Activated CD4-positive, alpha-beta T cell treated with anti-CD3 and anti-CD28 coated beads, Interleukin-2, amount 10 ng/mL, durations not matched to agents 7 days and 5 days (primary cell): ENCODE measurements at places on chromosomes 2 and 18. TPM values are rescaled to one million over a fixed set of nuclear protein-coding genes. Genes with fewer than 3 reads are reported as not detected.

CROCC2 gene
- total RNA-seq, result not detected

SAG gene
- total RNA-seq, result not detected

SCYGR4 gene
- total RNA-seq, result not detected

C2orf92 gene
- total RNA-seq, result 7.2 TPM

RAD51AP2 gene
- not detected for total RNA-seq

DNA sequence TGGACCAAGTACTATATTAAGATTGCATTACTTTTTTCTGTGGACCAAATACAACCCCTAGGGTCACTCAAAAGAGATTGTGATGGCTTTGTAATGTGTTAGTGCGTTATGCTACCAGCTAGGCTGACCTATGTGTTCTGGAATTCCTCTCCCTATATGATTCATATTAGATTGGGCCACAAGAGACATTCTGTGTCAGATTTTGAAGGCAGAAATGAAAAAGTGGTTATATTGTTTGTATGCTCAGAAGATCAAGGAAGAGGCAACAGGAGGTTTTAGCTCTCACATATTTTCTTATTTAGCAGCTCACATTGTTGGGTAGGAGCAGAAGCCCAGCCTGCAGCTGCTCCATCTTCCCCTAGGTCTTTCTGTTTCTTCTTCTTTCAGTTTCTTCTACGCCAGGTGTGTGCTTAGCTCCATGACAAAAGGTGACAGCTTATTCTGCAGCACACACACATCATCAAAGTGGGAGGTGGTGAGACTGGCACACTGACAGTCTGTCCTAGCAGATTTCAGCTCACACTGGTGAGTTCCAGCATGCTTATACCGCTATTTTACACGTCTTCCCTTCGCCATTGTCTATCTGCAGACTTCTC is 156.8 kb upstream of the UBE2E3 start:
- H3K4me1 ChIP-seq, result no peaks in the 10 kb centered on the region
- no peak overlapping the region for H3K27ac ChIP-seq

GRCh38 chr2:145284551-145284950 is 764.6 kb upstream of the ZEB2 start:
- DNase-seq, result no peak
- no peaks in the 10 kb centered on the region for H3K36me3 ChIP-seq
- H3K4me1 ChIP-seq, result no peaks in the 10 kb centered on the region
- no peak overlapping the region for H3K4me3 ChIP-seq
- H3K27me3 ChIP-seq, result peaks cover 28% of the 10 kb centered on the region
- H3K27ac ChIP-seq, result no peak overlapping the region

GRCh38 chr18:58218117-58218516 is 174.1 kb downstream of the NEDD4L start:
- H3K27ac ChIP-seq, result no peak overlapping the region
- no peak for DNase-seq
- no peaks in the 10 kb centered on the region for H3K36me3 ChIP-seq
- peaks cover 13% of the 10 kb centered on the region for H3K4me1 ChIP-seq
- H3K27me3 ChIP-seq, result peaks cover 14% of the 10 kb centered on the region

- H3K4me3 ChIP-seq, result no peak overlapping the region
- no peak for DNase-seq
- no peaks in the 10 kb centered on the region for H3K36me3 ChIP-seq
- H3K27me3 ChIP-seq, result peaks cover 45% of the 10 kb centered on the region
- H3K27ac ChIP-seq, result no peak overlapping the region
Measured at GRCh38 chr2:196598412-196598811, 41.1 kb upstream of the CCDC150 start.

GRCh38 chr2:45833968-45834344 is 182.5 kb downstream of the PRKCE start:
- H3K36me3 ChIP-seq, result peaks cover 17% of the 10 kb centered on the region
- H3K4me1 ChIP-seq, result peaks cover 14% of the 10 kb centered on the region
- no peak overlapping the region for H3K27ac ChIP-seq

GRCh38 chr18:57210107-57210715 is 63.3 kb downstream of the BOD1L2 start:
- H3K27ac ChIP-seq, result no peak overlapping the region
- H3K4me3 ChIP-seq, result peak overlapping the region; percentile 59
- H3K27me3 ChIP-seq, result peaks cover 28% of the 10 kb centered on the region
- DNase-seq, result no peak
- H3K36me3 ChIP-seq, result no peaks in the 10 kb centered on the region
- peaks cover 10% of the 10 kb centered on the region for H3K4me1 ChIP-seq

DNA sequence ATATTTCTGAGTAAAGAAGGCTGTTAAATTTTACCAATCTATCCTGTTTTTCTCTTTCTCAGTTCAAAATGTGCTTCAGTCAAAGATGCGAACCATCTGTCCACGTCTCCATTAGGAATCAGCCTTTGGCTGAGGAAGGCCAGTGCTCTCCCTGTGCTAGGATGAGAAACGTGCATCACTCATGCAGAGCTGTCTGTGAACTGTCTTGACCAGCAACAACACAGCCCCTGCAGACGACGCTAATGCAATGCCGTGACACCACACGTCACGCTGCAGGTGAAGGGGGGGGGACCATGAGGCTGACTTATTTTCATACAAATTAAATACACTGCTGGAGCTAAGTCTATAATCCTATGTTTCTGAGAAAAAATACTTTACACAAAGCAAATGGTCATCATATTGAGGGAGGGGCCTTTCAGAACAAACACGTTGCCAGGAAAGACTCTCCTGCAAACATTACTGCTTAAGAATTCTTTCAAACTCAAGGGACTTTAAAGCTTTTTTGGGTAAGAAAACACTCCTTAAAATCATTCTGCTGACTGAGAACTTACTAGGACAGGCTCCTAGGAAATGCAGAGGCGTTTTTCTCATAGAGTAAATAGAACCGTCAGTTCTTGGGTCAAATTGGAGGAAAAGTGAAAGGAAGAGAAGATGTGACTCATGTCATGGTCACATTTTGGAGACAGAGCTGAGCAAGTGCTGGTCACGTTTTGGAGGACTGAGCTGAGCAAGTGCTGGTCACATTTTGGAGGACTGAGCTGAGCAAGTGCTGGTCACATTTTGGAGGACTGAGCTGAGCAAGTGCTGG is 97.0 kb downstream of the MBP start:
- H3K27ac ChIP-seq, result peak overlapping the region; percentile 60
- H3K36me3 ChIP-seq, result peaks cover 66% of the 10 kb centered on the region
- no peaks in the 10 kb centered on the region for H3K27me3 ChIP-seq
- peaks cover 46% of the 10 kb centered on the region for H3K4me1 ChIP-seq
- no peak overlapping the region for H3K4me3 ChIP-seq

GRCh38 chr18:22311301-22311700 is 106.4 kb downstream of the CTAGE1 start:
- H3K36me3 ChIP-seq, result no peaks in the 10 kb centered on the region
- H3K4me3 ChIP-seq, result no peak overlapping the region
- H3K27me3 ChIP-seq, result no peaks in the 10 kb centered on the region
- no peak overlapping the region for H3K27ac ChIP-seq
- DNase-seq, result no peak
- no peaks in the 10 kb centered on the region for H3K4me1 ChIP-seq

- no peak overlapping the region for H3K27ac ChIP-seq
- no peaks in the 10 kb centered on the region for H3K27me3 ChIP-seq
- H3K36me3 ChIP-seq, result peaks cover 32% of the 10 kb centered on the region
- H3K4me3 ChIP-seq, result no peak overlapping the region
- no peak for DNase-seq
- H3K4me1 ChIP-seq, result peaks cover 15% of the 10 kb centered on the region
Measured at GRCh38 chr2:61165946-61166345, 4.0 kb downstream of the C2orf74 start.

GRCh38 chr2:217636578-217636977 is 366.2 kb downstream of the TNS1 start:
- H3K27me3 ChIP-seq, result peaks cover 2% of the 10 kb centered on the region
- no peak overlapping the region for H3K27ac ChIP-seq
- no peak overlapping the region for H3K4me3 ChIP-seq
- no peaks in the 10 kb centered on the region for H3K4me1 ChIP-seq
- no peak for DNase-seq

DNA sequence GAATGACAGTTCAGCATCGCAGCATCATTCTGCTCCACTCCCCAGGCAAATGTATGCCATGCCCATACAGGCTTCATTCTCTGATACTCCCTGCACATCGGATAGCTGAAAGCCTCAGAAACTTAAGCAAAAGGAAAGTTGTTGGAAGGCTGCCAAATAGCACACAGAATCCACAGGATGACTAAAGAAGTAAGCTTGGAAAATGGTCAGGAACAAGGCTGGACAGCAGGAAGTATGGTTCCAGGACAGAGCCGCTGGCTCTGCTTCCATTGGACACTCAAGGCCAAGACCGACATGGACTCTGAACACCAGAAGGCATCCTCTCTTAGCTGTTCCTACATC is 256.5 kb downstream of the CDH20 start:
- H3K4me1 ChIP-seq, result no peaks in the 10 kb centered on the region
- H3K4me3 ChIP-seq, result no peak overlapping the region
- peaks cover 7% of the 10 kb centered on the region for H3K27me3 ChIP-seq
- H3K27ac ChIP-seq, result no peak overlapping the region

DNA sequence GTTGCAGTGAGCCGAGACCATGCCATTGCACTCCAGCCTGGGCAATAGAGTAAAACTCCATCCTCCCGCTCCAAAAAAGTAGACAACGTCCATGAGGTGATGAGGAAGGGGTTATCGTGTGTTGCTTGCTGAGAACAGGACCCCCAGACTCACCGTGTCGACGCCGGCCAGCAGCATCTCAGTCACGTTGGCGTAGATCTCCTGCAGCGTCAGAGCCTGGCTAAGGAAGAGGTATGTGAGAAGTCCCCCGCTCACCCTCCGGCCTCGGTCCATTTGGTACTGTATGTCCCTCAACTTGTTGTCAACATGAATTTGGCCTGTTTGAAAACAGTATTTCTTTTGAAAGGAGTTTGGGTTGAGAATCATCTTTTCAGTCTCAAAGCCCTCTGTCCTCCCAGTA is 20.9 kb downstream of the CYP27C1 start:
- DNase-seq, result no peak
- H3K27me3 ChIP-seq, result no peaks in the 10 kb centered on the region
- no peak overlapping the region for H3K4me3 ChIP-seq
- H3K36me3 ChIP-seq, result no peaks in the 10 kb centered on the region
- peaks cover 2% of the 10 kb centered on the region for H3K4me1 ChIP-seq

- H3K36me3 ChIP-seq, result no peaks in the 10 kb centered on the region
- no peak for DNase-seq
- no peaks in the 10 kb centered on the region for H3K27me3 ChIP-seq
Measured at GRCh38 chr2:220127876-220128275, 500.4 kb downstream of the SLC4A3 start.

- peaks cover 10% of the 10 kb centered on the region for H3K36me3 ChIP-seq
- peak; percentile 63 for DNase-seq
- no peak overlapping the region for H3K4me3 ChIP-seq
- no peaks in the 10 kb centered on the region for H3K27me3 ChIP-seq
Measured at GRCh38 chr2:147910990-147911473, 66.2 kb downstream of the ACVR2A start.

DNA sequence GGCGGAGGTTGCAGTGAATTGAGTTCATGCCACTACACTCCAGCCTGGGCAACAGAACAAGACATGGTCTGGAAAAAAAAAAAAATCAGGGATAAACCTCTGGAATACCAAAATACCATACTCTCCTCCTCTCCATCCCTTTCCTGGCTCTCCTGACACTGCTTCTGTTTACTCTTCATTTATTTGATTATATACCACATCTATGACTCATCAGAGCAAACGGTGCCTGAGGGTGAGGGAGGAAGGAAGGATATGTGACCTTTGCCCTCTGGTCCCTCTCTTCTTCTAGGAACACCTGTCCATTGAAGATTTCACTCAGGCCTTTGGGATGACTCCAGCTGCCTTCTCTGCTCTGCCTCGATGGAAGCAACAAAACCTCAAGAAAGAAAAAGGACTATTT is 30.0 kb downstream of the VIL1 start:
- H3K36me3 ChIP-seq, result peaks cover 25% of the 10 kb centered on the region
- H3K4me3 ChIP-seq, result no peak overlapping the region
- no peak overlapping the region for H3K27ac ChIP-seq
- H3K4me1 ChIP-seq, result peaks cover 4% of the 10 kb centered on the region
- H3K27me3 ChIP-seq, result no peaks in the 10 kb centered on the region
- DNase-seq, result no peak

GRCh38 chr2:2321200-2321540 is 9.9 kb downstream of the MYT1L start:
- no peak for DNase-seq
- no peak overlapping the region for H3K4me3 ChIP-seq
- no peak overlapping the region for H3K27ac ChIP-seq
- no peaks in the 10 kb centered on the region for H3K4me1 ChIP-seq
- H3K27me3 ChIP-seq, result no peaks in the 10 kb centered on the region
- H3K36me3 ChIP-seq, result no peaks in the 10 kb centered on the region

- H3K27ac ChIP-seq, result no peak overlapping the region
- no peaks in the 10 kb centered on the region for H3K4me1 ChIP-seq
- DNase-seq, result no peak
- no peaks in the 10 kb centered on the region for H3K27me3 ChIP-seq
- no peak overlapping the region for H3K4me3 ChIP-seq
Measured at GRCh38 chr18:37282386-37283037, 283.1 kb downstream of the CELF4 start.

- H3K36me3 ChIP-seq, result no peaks in the 10 kb centered on the region
- no peak overlapping the region for H3K4me3 ChIP-seq
- H3K4me1 ChIP-seq, result no peaks in the 10 kb centered on the region
- no peaks in the 10 kb centered on the region for H3K27me3 ChIP-seq
Measured at GRCh38 chr2:50431958-50432650, 599.8 kb downstream of the NRXN1 start.

DNA sequence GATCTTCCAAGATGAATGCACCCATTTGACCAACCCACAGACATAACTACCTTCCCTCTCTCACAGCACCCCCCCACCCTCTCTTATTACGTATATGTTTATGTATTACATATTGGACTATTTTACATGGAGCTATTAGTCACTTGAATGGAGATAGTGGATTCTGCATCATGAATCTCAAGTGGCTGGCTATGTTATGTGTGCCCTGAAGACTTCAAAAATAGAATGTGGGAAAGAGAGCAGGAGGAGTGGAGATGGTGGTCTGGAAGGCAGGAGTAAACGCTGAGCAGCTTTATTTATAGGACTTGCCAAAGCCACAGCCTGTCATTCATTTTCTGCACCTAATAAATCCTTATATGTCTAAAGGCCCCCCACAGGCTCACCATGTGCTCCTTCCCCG is 4.9 kb downstream of the ANTXR1 start:
- H3K27me3 ChIP-seq, result peaks cover 66% of the 10 kb centered on the region
- no peak overlapping the region for H3K4me3 ChIP-seq
- H3K36me3 ChIP-seq, result no peaks in the 10 kb centered on the region
- H3K27ac ChIP-seq, result no peak overlapping the region

DNA sequence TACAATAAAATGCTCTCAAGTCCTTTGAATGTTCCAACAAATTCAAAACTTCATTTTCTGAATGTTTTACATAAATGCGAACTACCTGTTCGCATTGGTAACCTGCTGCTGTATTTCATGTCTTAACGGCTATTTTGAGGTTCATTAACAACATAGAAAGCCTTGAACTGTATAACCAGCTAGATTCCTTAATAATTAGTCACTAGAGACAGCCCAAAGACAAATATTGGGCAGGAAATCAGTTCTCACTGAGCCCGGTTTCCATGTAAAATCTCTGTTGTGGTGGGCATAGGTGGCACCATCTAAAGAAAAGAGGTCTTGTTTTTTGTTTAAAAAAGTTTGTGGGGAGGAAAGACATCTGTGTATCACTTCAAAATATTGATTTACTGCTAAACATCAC is 29.2 kb downstream of the PDIA6 start:
- no peak overlapping the region for H3K27ac ChIP-seq
- no peaks in the 10 kb centered on the region for H3K27me3 ChIP-seq
- no peak for DNase-seq
- H3K4me3 ChIP-seq, result no peak overlapping the region
- peaks cover 54% of the 10 kb centered on the region for H3K36me3 ChIP-seq
